Metanephros (tissue), 2 donors: ENCODE measurements at places on chromosomes 1 and 21. TPM values are rescaled to one million over a fixed set of nuclear protein-coding genes. Genes with fewer than 3 reads are reported as not detected.

CLDN8 gene
- total RNA-seq = 60.0 TPM

LCE2B gene
- total RNA-seq = not detected

FBLIM1 gene
- 91.0 TPM for total RNA-seq

S100A2 gene
- total RNA-seq = 5.3 TPM

OR10J5 gene
- total RNA-seq = not detected

OR10J1 gene
- total RNA-seq = not detected

IL20 gene
- not detected for total RNA-seq

INSRR gene
- 1.9 TPM for total RNA-seq

VTCN1 gene
- total RNA-seq = 17.2 TPM
